ENCODE measurements at places on chromosomes 6 and 20.

GRCh38 chr6:24581084-24581669, 64.8 kb downstream of the KIAA0319 start:
- DNase-seq, result peak; percentile 78

DNA sequence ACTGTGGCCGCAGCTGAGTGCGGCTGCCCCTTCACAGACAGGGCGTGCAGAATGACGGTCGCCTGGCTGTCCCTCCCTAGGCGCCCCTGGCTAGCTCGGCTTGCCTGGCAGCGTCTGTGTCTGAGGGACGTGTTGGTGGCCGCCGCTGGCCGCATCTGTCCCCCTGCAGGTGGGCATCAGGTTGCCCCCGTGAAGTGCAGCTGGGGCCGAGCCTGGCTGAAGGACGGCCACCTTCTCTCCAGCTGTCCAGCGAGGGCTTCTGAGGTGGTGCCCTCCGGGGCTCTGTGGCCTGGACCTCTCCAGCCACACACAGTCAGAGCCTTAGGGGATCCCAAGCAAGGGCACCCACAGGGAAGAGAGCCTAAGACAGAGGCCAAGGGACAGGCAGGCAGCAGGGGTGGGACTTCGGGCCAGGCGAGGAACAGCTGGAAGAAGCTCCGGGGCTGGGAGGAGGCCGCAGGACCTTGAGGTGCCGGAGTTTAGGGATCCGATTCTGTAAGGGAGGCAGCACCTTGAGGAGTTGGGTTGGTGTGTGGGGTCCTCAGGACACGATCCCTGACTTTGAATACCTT, 89.0 kb upstream of the EPB41L1 start:
- DNase-seq, result no peak

- DNase-seq, result no peak
Measured at GRCh38 chr6:97697456-97697855, 414.4 kb upstream of the MMS22L start.

DNA sequence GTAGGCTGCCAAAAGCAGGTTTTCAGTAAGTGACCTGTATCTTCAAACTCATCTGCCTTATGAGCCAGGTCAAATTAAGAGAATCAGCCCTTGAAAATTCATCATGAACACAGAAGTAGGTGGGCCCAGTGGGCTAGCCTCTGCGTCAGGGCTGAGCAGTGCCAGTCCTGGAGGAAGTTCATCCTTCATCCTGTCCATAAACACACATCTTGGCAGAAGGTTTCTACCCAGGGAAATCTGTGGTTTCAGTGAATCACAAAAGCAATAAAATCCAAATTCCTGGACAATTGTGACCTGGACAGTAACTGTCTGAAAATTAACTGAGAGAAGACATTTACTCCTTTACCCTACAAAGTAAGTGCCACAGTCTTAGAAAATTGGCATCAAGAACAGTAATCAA, 72.4 kb downstream of the ATG5 start:
- DNase-seq, result no peak

GRCh38 chr20:20255099-20255498, 112.8 kb upstream of the INSM1 start:
- DNase-seq, result no peak

DNA sequence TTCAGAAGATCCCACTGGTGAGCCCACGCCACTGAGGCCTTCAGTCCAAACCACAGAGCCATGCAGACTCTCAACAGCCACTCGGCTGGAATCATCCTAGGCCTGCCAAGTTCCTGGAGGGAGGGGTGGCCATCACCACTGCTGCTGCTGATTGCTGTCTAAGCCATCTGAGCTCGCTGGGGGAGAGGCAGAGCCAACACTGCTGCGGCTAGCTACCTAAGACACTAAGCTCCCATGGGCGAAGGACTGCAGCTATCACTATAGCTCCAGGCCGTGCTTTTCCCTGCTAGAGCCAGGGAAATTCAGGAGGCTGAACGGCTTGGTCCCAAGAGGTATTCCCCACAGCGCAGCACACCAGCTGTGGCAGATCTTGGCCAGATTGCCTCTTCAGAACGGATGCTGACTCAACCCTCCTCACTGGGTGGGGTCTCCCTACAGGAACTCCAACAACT, 73.6 kb downstream of the TBC1D32 start:
- no peak for DNase-seq

DNA sequence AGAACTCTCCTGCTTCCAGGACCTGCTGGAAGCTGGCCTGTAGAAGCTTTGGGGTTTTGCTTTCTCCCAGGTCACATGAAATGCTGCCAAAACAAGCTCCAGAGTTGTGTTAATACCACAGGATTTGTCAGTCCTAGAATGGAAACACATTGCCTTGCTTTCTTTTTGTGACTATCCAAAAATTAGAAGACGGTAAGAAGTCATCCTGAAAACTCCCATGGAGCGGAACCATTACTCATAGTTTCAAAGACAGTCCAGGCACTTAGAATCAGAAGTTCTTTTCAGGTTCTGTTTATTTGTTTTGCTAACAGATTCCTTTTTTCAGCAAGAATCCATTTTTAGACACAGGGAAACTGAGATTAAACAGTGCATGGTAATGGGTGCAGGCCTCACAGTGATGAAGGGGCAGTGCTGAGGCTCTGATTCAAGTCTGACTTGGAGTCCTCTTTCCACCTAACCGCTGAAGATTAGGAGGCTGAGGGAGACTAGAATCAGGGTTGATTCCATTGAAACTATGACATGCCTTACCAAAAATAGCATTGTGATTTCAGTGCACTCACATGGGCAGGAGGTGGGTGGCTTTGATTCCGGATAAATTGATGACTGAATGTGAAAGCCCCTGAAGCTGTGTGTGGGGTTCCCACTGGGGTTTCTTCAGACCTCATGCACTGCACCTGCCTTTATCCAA, 72.2 kb upstream of the NAA20 start:
- no peak for DNase-seq

DNA sequence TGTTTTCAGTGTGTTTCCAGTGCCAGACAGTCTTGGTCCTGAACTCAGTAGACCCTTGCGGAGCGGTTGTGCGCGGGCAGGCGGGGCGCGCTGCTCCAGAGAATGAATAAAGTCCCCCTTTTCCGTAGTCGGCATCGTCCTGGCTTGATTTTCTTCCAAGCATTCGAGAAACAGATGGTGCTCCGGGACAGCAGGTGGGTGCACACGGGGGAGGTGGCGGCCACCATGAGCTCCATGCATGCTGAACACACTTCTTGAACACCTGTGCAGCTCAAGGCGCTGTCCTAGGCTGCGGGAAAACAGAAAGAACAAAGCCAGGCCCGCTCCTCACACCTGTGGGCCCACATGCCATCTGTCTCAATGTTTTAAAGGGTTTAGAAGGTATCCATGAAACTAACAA, 125.2 kb downstream of the TAF4 start:
- no peak for DNase-seq

DNA sequence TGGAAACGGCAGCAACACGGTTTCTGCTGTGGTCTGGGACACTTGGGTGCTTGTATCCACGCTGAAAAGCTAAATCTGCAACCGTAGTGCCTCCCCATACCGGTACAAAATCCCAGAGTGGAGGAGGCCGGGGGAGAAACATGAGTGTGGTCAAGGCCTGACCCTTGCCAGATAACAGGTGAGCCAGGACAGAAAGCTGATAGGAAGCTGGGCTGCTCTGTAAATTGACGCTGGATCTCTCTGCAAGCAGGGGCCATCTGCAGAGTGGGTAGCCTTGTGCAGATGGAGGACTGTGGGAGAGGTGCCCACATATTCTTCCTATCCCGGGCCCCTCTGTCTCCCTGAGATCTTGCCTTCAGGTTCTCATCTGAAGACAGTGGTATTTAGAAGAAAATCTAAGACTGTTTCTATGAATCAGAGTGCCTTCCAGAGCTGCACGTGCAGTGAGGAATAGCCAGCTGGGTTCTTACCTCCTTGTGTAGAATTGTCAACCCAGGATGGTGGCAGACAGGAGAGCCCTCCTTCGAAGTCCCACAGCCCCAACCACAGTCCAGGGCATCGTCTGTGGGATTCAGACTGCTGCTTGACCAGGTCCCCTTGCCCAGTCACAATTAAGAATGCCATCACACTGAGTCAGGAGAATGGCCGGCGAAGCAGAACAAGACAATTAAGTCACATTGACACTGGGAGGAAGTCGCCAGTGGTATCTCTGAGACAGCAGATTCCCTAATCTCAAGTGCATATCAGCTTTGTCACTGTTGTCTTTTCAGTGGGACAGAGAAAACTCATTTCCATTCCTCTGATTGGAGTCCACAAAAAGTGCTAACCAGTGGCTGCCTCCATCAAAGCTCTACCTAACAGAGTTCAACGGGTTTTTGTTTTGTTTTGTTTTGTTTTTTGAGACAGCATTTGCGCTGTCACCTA, 100.0 kb upstream of the RIPOR2 start:
- peak; percentile 35 for DNase-seq

GRCh38 chr20:3032624-3033023, 10.8 kb upstream of the GNRH2 start:
- DNase-seq, result no peak

- no peak for DNase-seq
Measured at GRCh38 chr20:32487381-32487780, 97.8 kb downstream of the NOL4L start.

GRCh38 chr20:3729811-3730540, 2.5 kb upstream of the HSPA12B start:
- no peak for DNase-seq

DNA sequence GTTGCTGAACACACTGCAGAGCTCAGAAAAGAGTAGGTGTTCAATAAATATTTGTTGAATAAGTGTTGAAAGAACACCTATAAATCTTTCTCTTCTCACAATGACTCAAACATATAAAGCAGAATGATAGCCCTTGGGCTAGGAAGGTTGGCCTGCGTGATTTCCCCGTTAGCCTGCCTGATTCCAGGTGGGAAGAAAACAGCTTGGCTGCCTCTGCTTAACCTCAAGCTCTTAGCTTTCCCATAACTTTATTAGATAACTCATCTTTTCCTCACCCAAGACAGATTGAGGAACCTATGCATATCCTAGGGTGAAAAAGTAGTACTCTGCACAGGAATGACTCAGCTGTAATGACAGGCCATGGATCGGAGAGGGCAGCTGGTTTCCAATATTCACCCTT, 300.3 kb upstream of the ID4 start:
- DNase-seq, result no peak

DNA sequence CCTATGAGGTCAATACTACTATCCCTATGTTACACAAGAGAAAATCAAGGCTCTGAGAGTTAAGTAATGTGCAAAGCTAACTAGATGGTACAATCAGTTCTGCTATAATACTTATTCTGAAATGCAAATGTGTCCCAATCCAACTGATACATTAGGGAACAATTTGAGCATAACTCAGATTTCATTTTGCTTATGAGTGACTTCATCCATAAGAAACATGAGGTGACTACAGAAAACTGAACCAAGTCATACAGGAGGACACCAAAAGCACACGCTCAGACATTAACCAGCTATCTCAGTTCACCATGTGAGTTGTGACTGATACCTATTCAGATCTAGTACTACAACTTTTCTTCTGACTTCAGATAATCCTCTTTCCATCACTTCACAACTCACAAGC, 179.9 kb upstream of the RUNX2 start:
- DNase-seq, result no peak

GRCh38 chr6:155974811-155975323, 519.2 kb upstream of the NOX3 start:
- no peak for DNase-seq

GRCh38 chr20:14210146-14210545, 127.3 kb downstream of the FLRT3 start:
- DNase-seq, result no peak

DNA sequence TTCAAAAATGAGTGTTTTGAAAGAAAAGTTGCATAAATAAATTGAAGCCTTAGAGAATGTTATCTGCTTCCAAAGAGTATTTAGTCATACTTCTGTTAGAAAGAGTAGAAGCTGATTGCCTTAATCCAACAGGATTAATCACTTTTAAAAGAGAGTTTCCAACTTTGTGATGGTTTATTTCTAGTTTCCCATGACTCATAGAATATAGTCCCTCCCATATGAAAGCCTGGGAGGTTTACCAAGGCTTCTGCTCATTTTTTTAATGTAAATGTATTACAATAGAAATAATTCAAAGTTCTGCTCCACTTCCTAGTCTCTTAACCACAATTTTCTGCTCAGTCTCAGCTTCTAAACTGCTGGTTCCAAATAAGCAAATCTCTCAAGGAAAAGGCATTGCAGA, 118.0 kb upstream of the IRAK1BP1 start:
- no peak for DNase-seq

DNA sequence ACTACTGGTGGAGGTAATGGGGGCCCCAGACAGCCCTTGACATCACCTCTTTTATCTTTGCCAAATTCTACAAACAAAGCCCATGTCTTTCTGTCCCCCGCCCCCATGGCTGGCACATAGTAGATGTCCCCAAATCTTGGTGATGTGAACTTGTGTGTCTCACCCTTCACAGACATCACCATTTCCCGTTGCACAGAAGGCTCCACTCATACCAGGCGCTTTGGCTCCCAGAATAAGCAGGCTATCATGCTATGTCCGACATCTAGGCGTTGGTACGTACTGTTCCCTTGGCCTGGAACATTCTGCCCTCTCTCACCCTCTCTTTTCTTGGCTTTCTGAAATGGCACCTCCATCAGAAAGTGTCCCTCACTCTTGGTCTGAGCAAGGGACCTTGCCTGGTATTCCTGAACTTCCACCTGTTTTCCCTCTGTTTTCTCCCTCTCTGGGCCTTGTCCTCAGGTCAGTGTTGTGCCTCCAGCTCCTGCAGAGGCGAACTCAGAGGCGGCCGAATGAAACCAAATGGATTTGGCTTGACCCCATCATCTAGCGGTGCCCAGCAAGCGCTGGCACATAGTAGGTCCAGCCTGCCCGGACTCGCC, 968 bp upstream of the CCN5 start:
- DNase-seq, result no peak

DNA sequence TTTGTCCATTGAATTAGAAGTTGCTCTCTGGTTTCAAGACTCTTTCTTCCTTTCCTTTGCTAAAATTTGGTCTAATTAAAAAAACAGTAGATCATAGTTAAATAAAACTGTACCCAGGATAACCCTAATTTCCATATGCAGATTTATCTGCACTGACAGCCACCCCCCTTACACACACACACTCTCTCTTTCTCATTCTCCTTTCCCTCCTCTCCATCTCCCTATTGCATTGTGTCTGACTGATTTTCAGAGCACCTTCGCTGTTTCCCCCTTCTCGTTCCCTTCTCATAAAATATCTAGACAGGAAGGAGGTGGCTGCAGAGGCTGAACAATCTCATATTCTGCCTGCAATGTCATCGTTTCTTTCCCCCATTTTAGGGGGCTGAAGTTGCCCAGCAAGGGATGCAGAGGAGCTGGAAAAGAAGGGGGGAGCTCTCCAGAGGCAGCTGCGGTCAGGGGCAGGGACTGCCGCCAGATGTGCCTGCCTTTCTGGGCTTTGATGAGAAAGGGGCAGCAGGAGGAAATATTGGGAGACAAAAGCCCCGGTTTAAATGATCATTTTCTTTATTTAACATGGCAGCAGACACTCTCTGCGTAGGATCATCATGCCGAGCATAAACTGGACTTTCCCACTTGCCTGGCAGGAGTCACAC, 22.5 kb upstream of the MMS22L start:
- DNase-seq, result no peak

- no peak for DNase-seq
Measured at GRCh38 chr6:68880050-68880813, 245.2 kb downstream of the ADGRB3 start.

- peak; percentile 33 for DNase-seq
Measured at GRCh38 chr6:28258877-28259777, at the start of gene NKAPL. TSS of gene NKAPL (plus strand) at chr6:28259297. CDS start at chr6:28259372, 75 bp downstream.

GRCh38 chr20:19419396-19419795, 207.0 kb downstream of the SLC24A3 start:
- no peak for DNase-seq

- DNase-seq, result no peak
Measured at GRCh38 chr6:56357616-56358373, 110.4 kb upstream of the COL21A1 start.

Data from CD4-positive, alpha-beta T cell treated with Interleukin-15 for 4 hours (primary cell).